Mesendoderm (in vitro differentiated cells): ENCODE measurements at places on chromosomes 3 and 15.

DNA sequence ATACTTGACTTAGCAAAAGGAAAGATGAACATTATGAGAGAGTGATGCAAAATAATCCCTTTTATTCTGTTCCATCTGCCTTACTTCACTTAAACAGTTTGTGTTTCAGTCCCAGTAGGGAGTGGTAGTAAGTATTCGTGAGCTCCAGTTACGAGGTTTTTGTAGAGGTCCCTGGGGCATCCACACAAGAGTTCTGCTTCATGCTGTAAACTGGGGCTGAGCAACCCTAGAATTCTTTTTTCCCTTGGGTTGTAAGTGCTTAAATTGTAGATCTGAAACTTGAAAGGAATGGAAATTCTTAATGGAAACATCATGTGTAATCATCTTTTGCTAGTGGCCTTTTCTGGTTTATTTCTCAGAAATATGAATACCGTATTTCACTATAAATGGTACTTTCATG, 79.5 kb downstream of the SEMA6D start:
- DNase-seq: no peak

GRCh38 chr15:70535071-70535954, 228.0 kb downstream of the UACA start:
- DNase-seq: no peak

GRCh38 chr15:87312221-87312620, 944.3 kb downstream of the NTRK3 start:
- DNase-seq: no peak

DNA sequence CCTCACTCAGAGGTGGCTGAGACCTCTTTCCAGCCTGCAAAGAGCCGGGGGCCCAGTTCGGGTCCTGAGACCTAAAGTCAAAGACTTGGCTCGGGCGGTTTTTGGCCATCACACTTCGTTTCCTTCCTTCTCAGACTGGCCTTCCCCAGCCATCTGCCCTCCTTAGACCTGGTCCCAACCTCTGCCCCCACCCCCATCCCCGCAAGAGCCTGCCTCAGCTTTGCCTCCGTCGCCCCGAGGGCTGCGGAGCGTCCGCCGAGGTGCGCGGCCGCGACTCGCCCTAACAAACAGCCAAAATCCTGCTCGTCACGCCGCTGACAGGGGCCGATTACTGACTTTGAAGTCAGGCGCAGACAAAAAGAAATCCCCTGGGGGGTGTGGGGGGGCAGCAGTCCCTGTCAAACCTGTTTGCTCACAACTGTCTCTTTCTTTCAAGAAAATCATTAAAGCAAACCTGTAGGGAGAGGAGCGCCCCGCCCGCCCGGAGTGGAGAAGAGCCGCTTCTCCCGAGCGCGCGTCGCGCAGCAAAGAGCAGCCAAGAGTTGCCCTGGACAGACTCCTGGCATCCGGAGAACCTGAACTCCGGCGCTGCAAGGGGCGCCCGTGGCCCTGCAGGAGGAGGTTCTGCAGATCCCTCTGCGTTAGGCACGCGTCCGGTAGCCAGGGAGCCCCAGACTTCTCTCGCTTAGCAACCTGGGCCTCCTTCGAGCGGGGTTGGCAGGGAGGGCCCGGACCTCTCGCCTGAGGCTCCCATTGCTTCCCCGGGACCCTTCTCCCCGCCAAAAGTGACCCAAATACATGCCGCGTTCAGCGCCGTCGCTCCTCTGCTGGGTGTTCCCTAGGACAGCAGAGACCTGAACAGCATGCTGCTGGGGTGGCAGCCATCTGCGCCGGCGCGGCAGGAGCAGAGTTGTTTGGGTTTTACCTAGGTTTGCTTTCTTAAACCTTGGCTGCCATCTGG, 4.5 kb downstream of the SOX14 start:
- DNase-seq: peak; percentile 64

DNA sequence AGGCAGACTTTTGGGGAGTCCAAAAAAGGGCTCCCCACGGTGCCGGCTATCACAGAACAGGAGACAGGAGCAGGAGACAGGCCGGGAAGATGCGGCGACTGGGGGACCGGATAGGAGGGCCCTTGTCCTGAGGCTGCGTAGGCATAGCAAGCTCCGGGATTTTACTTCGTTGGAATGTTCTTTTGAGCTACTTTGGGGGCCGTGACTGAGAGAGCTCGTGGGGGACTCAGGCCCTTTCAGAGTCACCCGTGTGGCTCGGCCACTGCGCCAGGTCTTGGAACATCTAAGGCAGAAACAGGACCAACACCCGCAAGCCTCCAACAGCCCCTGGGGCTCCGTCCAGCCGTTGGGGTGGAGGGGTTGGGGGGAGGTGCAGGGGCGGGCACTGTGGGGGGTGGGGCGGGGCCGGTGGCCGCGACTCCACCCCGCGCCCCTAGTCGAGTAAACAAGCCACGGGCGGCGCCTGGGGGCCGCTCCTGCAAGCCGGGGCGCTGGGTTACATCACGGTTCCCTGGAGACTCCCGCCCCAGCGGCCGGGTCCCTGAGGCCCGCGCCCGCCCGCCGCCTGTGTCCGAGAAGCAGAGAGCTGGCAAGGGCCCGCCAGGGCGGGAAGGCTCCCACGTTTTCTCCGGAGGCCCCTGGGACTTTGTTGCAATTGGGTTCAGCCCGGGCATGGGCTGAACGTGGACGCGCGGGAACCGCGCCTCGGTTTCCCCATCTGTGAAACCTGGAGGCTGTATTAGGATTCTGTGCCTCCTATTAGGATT, 23.3 kb upstream of the C15orf39 start:
- DNase-seq: no peak
